ENCODE measurements at places on chromosomes 16 and 17.

DNA sequence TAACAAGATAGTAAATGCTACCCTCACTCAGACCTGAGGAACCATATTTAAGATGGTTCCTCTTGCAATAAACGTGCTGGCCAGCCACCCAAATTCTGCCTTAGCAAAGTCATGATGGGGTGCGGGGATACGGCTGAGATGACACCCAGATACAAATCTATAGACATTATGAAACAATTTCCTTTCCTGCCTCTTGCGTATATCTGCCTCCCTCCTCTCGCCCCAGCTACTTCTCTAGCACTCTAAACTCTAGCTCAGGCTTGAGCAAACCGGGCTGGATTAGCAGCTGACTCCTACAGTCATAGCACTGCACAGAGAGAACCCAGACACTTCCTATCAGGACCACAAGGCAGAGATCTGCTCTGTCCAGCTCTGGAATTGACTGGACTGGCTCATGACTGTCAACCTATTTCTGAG lies 22.3 kb downstream of the CD300LF start:
- DNase-seq, result no peak

DNA sequence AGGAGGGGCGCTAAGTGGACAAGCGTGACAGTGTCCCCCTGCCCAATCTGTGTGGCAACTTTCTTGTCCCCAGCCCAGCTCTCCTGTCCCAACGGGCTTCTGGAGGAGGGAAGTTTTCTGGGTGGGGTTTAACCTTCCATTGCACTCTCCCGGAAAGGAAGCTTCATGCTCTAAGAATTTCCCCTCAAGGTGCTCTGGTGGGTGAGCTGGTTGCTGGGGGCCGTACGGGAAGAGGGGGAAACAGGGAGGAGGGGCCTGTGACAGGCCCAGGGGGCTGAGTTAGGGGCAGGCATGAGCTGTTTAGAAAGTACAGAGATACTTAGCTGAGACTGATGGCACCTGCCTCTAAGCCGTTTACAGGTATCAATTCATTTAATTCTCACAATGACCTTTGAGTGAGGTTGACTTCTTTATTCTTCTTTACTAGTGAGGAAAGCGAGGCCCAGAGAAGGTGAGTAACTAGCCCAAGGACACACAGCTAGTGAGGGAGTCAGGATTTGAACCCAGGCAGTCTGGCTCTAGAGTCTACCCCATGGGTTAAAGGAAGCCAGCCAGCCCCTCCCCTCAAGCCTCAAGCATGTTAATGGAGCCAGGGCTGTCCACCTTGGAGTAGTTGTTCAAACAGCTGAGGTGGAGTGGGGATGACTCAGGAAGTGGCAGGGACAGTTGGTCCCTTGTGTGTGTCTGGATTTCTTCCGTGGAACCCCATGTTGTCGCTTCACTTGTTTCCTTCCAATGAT lies 18.9 kb downstream of the ADGRG1 start:
- no peak for DNase-seq

DNA sequence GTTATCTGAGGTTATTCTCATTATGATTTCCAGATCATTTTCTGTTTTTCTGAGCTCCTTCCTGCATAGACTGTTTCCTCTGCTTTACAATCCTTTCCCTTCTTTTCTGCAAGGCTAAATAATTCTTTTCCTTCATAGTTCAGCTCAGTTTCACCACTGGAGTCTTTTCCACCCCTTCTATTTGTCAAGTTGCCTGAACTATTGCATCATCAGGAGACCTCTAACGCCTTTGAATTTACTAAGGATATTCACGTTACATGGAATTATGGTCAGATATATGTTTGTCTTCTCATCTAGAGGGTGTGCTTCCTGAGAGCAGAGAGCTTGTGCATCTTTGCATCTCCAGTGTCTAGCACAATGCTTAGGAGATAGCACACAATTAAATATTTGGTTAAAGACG lies 140.4 kb upstream of the CA10 start:
- DNase-seq, result no peak

DNA sequence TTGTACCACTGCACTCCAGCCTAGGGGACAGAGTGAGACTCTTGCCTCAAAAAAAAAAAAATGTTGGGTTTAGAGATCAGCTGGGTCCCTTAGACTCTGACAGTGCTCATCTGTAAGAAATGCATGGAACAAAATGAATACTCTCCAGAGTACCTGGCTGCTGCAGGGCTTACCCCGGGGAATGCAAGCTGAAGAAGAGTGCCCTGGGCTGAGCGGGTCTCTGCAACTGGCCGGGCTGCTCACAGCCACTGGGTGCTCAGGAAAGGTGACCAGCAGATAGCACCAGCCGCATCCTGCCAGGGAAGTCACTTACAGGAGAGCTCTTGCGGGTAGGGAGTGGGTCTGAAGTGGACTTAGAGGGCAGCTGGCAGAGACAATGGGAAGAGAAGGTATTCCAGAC lies 82.1 kb downstream of the GAS7 start:
- DNase-seq, result no peak

- DNase-seq, result no peak
Measured at GRCh38 chr17:51401279-51401678, 140.9 kb downstream of the UTP18 start.

DNA sequence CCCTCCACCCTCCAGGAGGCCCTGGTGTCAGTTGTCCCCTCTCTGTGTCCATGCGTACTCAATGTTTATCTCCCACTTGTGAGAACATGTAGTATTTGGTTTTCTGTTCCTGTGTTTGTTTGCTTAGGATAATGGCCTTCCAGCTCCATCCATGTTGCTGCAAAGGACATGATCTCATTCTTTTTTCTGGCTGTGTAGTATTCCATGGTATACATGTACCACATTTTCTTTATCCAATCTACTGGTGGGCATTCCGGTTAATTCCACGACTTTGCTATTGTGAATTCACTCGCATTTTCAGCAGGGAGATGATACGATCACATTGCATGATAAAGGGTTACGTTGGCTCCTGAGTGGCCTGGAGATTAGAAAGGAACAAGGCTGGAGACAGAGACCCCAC lies 286.2 kb downstream of the FOXL1 start:
- no peak for DNase-seq

DNA sequence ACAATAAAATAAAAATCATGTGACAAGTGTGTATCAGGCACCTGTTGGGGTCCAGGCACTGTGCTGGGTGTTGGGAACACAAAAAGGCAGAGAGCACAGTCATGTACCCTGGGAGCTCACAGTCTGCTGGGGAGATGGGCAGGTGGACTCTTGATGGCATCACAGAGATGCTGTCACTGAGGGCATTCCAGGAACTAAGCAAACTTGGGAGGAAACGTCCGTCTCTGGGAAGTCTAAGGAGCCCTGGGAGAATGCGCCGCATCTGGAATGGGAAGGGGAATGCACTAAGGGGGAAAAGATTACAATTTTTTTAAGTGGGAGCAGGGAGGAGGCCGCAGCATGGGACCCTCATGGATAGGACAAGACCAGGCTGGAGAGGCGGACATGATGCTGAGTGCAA lies 80.9 kb upstream of the ZNF423 start:
- no peak for DNase-seq

DNA sequence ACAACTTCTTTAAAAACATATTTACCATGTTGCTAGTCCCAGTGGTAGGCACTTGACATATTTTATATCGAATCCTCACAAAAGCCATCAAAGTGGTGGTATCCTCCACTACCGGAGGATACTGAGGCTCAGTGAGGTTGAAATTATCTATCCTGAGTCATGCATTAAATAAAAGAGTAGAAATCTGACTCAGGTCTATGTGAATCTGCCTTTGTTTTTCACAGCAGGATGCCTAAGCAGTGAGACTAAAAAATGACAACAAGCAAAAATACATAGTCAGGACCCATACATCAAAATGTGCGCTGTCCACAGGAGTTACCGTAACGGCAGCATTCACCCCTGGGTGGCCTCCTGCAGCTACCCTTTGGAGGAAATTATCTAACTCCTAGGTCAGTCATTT lies 17.7 kb downstream of the BRD7 start:
- no peak for DNase-seq

DNA sequence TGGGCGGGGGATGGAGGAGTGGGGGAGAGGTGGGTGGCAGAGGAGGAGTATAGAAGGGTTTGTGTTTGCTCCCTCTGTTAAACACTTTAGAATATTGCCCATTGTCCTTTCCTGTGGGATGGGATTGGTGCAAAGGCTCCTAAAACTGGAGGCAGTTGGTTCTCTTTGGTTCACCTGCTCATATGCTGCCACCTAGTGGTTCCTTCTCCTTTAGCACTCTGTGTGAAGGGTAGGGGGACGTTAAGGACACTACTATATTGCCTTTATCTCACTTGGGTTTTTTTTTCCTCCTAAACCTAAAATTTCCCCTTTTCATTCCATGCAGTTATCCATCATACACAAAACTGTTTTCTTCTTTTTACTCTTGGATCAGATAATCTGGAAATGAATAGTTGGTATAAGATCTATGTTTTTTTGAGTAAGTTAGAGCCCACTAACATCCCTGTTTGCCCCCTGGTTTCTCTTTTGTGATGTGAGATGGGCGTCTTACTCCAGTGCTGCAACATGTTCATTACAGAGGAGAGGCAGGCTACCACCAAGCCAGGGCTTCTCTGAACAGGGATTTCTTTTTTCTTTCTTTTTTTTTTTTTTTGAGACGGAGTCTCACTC lies 23.8 kb downstream of the SNX11 start:
- peak; percentile 29 for DNase-seq

- no peak for DNase-seq
Measured at GRCh38 chr17:67492824-67493517, 115.9 kb downstream of the PITPNC1 start.

DNA sequence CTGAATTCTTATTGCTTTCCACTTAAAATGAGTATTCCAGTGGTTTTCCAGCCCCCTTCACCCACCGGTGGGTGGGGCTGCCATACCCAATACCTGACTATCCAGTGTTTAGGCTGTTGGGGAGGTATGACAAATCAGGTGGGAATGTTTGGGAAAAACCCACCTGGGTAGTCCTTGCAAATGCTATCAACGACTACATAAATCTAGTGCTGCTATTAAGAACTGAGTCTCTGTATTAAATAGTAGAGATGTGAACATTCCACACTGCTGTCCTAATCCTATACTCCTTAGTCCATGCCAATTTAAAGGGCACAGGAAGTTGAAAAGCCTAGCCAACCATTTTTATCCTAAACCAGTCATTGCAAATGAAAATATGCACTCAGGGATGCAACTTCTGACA lies 126.6 kb downstream of the AXIN2 start:
- DNase-seq, result no peak

- DNase-seq, result no peak
Measured at GRCh38 chr17:44095647-44096496, 25.3 kb downstream of the G6PC3 start.

- DNase-seq, result no peak
Measured at GRCh38 chr17:50381260-50381815, 8.3 kb downstream of the EME1 start.

DNA sequence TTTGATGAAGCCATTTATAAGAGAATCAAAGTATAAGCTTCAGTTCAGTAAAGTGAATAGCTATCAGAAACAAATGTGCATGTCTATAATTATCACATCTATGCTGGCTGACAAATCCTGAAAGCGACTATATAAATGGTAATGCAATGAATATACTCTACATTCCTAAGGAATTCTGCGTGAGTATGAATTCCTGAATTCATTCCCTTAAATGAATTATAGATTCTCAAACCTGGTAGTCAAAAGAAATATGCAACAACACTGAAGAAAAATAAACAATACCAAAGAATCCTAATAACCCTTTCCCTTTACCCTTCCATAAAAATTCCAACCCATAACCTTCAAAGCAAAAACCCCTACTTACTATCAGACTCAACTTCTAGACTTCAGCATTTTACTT lies 416.6 kb upstream of the PMFBP1 start:
- no peak for DNase-seq

GRCh38 chr17:45384789-45385262 lies 47.8 kb downstream of the ARHGAP27 start:
- DNase-seq, result no peak

GRCh38 chr17:67675481-67675880 lies 42.3 kb upstream of the NOL11 start:
- no peak for DNase-seq

GRCh38 chr17:8188263-8188839 lies 1.6 kb downstream of the BORCS6 start:
- no peak for DNase-seq

GRCh38 chr17:6244253-6244652 lies 174.1 kb downstream of the WSCD1 start:
- no peak for DNase-seq

DNA sequence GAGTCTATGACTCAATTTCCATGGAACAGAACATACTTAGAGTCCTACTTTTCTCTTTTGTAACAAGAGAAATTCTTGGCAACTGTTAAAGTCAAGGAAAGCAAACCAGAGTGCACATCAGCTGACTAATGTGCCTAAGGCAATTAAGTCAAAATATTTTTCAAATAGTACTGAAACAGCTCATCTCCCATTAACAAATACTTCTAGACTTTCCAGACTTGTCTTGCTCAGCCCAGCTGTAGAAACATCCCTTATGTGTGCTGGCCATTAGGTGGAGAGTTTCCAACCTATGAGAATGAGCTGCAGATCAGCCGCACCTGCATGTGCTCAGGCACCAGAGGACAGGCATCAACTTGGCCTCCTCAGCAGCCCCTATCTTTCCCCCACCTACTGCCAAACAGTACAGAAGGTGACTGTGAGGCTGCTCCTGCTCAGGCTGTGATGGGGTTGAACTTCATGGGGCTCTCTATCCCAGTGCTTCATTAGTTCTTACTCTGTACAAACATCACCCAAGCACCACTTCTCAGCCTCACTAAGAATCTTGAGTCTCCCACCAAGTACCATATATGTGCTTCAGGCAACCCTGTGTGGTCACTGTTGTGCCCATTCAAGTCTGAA lies 32.2 kb downstream of the TEX2 start:
- no peak for DNase-seq

- DNase-seq, result no peak
Measured at GRCh38 chr17:82073446-82073845, 7.8 kb upstream of the DUS1L start.

DNA sequence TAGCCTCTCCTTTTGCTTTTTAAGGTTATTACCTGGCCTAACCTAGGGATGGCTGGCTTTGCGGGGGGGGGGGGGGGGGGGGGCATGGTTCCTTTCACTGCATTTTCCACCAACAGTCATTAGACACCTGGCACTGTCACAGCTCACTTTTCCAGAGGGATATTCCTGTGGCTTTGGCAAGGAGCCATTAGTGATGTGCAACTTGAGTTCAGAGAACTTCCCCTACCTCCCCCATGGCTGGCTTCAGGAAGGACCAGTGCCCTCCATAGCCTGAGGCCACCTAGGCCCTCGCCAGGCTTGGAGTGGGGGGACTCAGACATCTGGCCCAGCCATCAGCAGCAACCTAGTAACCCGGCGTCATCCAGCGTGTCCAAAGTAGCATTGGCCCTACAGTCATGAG lies 234.6 kb downstream of the CPPED1 start:
- no peak for DNase-seq

- no peak for DNase-seq
Measured at GRCh38 chr17:82825540-82826124, 14.2 kb downstream of the ZNF750 start.

DNA sequence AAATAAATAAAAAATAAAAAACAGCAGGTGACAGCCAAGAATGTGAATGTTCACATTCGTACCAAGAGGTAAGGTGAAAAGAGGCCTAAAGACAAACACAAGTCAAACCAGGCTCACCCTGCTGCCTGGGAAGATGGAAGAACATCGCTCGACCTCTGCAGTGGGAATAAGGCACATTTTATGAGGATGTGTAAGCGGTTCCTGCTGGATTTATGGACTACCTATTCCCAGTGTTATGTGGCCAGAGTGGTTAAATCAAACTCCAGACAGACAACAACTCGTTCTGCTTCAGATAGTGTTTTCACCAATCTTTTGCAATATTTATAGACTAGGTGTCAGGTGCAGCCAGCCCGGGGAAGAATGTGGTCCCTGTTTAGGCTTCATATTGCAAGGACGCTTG lies 215.0 kb upstream of the HSBP1 start:
- no peak for DNase-seq
